ENCODE measurements at places on chromosomes 1 and 21.

DNA sequence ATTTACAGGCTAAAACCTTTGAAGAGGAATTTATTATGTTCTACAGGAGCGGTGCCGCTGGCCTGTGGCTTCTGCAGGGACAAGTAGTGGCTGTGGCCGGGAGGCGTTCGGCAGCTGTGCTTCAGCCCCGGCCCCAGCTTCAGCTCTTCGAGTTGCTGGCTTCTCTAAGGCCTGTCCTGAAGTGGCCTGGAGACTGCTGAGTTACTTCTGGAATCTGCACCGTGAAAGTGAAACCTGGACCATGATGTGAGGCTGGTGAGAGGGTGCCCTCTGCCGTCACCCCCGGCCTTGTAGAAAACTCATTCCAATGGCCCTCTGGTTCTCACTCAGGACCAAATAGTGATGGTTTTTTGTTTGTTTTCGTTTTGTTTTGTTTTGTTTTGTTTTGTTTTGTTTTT lies 48.1 kb downstream of the PRKCZ start:
- DNase-seq = no peak

DNA sequence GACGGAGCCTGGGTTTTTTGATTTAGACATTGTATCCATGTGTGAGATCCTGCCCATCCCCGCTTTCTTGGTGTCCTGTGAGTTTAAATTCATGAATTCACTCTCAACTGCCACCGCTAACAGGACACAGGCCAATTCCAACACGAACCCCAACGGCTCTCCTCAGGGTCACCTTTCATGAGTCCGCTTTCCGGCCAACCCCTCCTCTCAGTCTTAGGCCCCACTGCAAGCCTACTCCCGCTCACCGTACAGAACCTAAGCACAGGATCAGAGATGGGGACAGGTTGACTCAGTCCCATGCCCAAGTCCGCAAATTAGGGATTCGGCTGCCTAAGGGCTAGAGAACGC lies 238 bp upstream of the SCP2 start:
- DNase-seq = no peak

- DNase-seq = no peak
Observed at GRCh38 chr1:180521474-180522212, 19.3 kb upstream of the ACBD6 start.

- DNase-seq = no peak
Observed at GRCh38 chr1:211831558-211832323, 1.2 kb upstream of the LPGAT1 start.

DNA sequence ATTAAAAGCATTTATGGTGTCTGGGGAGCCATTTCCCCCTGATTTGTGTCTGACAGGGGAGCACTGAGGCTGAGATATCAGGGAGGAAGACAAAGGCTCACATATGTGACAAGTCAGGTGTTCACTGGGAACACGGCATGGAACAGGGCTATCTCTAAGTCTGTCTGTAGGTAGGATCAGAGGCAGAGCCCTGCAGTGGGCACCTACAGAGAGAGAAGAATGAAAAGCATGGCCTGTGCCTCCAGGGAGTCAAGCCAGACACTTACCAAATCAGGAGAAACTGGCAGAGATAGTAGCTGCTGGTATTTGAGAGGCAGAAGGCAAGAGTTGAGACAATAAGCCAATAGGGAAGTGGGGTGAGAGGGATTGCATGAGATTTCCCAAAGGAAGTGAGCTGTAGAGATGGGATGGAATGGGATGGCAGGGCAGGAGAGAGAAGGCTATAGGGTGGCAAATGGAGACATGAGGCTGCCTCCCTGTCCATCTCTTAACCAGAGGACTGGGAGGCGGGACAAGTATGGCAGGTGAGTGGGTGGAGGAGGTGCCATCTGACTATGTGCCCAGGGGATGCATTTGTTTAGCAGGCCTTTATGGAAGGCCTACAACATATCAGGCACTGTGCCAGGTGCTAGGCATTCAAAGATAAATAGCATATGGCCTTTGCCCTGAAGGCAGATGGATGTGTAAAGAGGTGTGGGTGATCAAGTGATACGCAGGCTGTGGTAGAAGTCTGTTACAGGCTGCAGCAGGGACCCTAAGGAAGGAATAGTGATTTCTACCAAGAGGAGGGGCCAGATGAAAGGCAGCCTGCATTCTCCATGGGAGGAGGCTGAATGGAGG lies 136.2 kb upstream of the IPO9 start:
- no peak for DNase-seq

GRCh38 chr1:108208724-108209446 lies 8.7 kb upstream of the SLC25A24 start:
- no peak for DNase-seq

DNA sequence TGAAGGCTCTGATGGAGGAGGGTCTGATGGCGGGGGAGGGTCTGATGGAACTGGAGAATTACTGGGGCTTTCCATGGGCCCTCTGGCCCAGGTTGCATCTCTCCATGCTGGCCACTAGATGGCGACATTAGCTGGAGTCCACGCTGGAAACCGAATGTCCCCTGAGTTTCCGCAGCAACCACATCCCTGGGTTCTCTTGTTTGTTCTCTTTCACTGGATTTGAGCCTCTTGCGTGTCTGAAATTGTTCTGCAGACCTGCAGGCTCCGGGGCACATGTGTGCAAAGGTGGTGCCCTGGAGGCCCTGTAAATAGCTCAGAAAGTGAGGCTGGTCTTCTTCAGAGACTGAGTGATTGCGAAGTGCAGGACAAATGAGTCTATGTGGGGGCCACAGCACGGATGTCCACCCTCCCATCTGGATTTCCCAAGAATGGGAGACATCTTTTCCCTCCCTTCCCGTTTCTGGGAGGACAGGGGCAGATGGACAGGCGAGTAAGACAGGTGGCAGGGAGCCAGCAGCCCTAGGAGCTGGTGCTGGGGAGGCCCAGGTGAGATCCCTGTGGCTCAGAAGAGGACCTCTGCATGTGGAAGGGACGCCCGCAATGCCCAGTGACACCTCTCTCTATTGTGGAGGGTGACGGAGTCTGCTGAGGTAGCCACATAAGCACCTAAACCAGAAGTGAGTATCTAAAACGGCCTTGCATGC lies 73.2 kb upstream of the ABCG1 start:
- DNase-seq = peak; percentile 38

GRCh38 chr1:35001743-35002142 lies 16.6 kb upstream of the TMEM35B start:
- DNase-seq = no peak
